ENCODE measurements at places on chromosomes 6 and 20. TPM values are rescaled to one million over a fixed set of nuclear protein-coding genes. Genes with fewer than 3 reads are reported as not detected.
A peak's percentile ranks its signal among the peaks of the same experiment; 100 is the strongest.

The GPR6 gene
- not detected for total RNA-seq

- no peak for DNase-seq
Observed at GRCh38 chr6:156977527-156978291, 200.5 kb downstream of the ARID1B start.

The OTOR gene
- not detected for total RNA-seq

DNA sequence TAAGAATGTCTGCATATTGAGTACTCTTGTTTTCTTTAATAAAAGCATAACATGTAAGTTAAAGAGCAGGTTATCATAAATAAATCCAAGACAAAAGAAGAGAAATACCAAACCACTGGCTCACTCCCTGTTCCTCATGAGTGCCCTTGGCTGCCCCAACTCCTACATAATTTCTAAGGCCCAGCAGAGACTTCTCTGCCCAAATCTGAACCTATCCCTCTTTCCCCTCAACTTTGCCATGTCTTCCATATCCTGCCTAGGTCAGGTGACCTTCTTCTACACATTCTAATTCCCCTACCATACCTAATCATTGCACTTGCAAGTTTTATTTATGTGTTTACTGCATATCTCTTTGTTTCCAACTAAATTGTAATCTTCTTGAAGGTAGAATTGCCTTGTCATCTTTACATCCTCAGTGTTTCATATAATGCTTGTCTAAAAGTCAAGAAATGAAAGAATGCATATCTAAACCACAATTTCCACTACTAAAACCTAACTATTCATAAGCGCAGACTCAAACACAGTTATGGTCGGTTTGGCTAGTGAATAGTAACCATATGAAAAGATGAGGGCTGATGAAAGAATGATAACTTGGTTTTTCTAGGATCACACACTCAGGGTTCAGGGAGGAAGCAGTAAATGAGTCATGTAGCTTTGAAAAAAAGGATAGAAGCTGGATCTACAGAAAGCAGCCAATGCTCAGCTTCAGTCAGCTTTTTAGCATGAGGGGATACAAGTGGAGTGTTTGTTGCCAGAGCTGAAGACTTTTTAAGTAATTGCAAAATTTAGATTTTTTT, 53.3 kb upstream of the EYA4 start:
- DNase-seq: no peak

The PLN gene
- total RNA-seq: 7.7 TPM

DNA sequence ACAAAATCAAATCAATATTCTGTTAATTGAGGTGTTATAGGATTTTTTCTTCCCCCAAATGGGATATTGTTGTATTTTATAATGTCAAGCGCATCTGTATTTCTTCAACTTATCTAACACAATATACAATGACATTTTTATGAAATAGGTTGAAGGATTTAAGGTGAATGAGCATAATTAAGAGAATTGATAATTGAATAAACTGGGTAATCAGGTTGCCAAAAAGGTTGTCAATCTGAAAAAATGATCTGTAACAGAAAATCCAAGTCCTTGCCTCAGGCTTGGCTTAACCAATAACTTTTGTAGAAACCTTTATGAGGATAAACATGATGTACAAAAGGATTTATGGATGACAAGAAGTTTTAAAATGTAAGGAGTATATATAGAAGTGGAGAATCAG, 1101.7 kb upstream of the EYS start:
- no peak for DNase-seq

The FERMT1 gene
- total RNA-seq: 8.2 TPM

GRCh38 chr20:40687384-40688128, 1.5 kb downstream of the MAFB start:
- no peak for DNase-seq

DNA sequence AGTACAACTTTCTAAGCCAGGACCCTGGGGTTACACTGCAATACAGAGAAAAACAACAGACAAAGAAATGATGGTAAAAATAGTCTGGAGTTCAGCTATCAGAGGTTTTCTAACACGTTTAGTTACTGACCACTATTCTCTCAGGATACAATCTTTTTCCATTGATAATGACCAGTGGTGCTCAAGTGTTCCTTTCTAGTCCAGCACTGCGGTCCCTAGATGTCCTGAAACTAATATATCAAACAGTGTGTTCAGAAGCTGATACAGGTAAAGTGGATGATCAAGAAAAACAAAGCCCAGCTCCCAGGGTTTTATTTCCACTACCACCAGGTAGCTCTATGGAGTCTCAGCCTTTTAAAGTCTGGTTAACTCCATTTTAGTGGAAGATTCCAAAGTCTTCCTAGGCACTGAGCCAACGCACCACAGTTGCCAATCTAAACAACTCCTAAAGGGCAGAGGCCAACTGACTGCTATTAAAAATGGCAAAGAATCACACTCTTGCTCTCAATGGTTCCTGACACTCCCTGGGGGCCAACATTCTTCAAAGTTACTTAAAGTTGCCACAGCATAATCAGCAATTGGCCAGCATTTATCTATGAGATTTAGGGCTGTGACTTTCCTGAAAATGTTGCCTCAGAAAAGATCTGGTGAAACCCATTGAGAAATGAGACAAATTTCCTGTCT, 38.2 kb downstream of the DZANK1 start:
- no peak for DNase-seq

DNA sequence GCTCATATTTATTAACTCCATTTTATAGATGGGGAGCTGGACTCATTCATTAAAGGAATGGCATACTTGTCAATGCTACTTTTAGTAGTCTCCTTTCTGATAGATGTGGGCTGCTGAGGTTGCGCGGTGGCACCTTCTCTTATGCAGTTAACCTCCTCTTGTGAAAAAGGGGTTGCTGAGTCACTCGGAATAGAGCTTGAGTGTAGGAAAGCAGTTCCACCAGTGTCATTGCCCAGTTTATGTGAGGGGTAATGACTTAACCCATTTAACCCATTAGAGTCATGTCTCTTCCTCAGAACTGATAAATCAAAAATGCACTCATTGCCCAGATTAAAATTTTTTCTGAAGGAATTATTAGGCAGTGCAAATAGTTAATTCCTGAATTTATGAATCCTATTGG, 6.3 kb downstream of the MAPK14 start:
- DNase-seq: no peak

DNA sequence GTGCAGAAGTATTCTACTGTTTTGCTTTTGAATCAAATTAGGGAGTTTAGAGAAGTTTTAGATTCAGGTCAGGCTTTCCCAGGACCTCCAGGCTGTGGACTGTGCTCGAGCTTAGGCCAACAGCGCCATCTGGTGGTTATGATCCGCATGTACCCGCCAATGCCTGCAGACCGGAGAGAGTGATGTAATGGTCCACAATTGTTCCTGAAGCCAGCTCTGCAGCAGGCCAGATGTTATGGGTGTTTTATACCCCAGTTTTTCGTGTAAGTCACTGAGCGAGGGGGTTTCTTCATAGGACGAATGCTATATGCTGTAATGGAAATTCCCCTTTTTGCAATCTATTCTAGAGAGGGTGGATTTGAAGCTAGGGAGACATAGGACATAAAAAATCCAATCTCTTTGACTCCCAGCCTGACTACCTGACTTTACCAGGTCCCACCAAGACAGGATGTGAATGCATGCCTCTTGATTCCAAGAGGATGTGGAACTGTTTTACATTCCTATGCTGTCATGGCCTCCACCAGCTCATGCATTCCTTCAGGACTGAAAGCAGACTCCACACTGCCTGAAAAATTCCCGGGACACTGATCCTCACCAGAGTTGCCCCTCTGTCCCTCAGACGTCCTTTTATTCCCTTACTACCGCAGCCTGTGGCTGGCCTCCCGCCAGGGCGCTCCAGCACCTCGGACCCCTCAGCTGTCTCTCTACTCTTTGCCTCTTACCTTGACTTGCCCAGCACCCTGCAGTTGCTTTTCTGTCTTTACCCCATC, 41.2 kb upstream of the LY86 start:
- peak; percentile 93 for DNase-seq

The RSPO4 gene
- total RNA-seq: 1.1 TPM

GRCh38 chr6:48087448-48087847, 23.5 kb downstream of the PTCHD4 start:
- no peak for DNase-seq

The CLDN20 gene
- total RNA-seq: 0.30 TPM

- DNase-seq: no peak
Observed at GRCh38 chr6:42450477-42451332, 1.0 kb downstream of the TRERF1 start.

GRCh38 chr6:88208726-88209125, 42.6 kb upstream of the CNR1 start:
- DNase-seq: no peak

- peak; percentile 6 for DNase-seq
Observed at GRCh38 chr6:34890533-34890925, 1.5 kb downstream of the ANKS1A start.

DNA sequence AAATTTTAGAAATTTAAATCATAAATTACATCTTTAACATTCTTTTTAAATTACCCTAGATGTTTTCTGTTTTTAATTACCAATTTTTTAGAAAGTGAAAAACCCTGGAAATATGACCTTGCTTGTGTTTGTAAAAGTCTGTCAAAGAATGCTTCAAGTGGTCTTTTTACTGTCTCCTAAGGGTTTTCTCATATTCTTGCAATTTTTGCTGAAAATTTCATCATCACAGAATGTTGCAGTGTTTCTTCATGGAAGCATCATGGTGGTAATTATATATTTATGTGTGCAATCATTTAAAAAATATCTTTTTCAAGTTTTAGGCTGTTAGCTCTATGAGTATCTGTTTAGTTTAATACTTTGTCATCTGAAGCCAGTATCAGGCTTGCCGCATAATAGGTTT, 178.2 kb downstream of the HDGFL1 start:
- DNase-seq: peak; percentile 33

The ZNF165 gene
- 1.3 TPM for total RNA-seq
